ENCODE measurements at places on chromosomes 11 and 22. TPM values are rescaled to one million over a fixed set of nuclear protein-coding genes. Genes with fewer than 3 reads are reported as not detected.
A peak's percentile ranks its signal among the peaks of the same experiment; 100 is the strongest.

DNA sequence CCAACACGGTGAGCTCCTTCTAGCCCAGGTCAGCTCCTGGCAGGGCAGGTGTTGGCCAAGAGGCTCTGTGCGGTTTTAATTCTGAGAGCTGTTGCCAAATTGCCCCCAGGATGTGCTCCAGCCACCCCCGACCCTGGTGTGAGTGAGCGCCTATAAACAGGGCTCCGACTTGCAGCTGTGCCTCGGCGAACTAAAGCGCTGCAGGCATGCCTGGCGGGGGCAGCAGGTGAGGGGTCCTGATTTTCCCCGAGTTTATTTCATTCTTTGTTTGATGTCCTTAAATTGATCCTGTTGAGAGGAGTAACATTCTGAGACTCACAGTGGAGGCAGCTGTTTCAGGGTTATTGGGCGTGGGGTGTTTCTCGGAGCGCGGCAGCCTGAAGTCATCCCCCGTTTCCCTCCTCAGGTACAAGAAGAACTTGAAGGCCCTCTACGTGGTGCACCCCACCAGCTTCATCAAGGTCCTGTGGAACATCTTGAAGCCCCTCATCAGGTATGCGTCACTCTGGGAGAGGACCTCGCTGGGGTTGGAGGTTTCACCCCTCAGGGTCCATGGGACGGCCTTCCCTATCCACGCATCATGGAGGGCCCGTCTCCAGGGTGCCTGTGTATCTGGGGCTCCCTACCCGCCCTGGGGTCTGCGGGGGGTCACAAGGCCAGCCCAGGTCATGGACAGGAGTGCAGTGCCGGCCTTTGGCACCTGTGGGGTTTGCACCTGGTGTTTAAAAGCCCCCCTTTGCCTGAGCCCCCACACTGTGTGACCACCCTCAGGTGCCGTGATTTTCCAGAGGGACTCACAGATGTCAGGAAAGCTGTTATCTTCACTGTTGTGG lies 62.1 kb downstream of the ARHGAP8 start:
- no peak overlapping the region for H3K4me3 ChIP-seq
- H3K4me1 ChIP-seq, result no peaks in the 10 kb centered on the region
- H3K27ac ChIP-seq, result no peak overlapping the region

DNA sequence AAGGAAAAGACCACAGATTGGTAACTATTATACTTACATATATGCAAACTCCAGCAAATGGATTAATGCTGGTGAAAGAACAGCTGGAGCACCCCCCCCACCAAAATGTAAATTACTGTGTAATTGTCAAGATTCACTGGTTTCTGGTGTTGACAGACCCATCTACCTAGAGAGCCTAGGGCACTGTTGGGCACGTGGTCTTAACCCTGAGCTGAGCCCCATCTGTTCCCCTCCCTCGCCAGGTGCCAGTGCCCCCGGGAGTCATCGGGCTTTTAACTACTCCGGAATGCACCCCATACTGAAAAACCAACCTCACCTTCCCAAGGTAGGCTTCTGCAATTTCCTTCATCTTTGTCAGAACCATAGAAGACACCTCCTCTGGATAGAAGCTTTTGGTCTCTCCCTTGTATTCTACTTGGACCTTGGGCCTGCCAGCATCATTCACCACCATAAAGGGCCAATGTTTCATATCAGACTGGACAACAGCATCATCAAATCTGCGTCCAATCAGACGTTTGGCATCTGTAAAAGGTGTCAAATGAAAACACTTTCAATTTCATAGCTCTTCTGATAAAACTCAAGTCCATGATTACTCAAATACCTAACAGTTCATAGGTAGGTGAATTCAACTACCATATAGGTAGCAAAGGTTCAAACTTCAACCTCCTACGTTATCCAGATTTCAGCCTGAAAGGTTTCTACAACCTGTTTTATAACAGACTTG lies 1.5 kb downstream of the HSPA8 start:
- peaks cover 56% of the 10 kb centered on the region for H3K36me3 ChIP-seq
- H3K4me1 ChIP-seq, result peaks cover 22% of the 10 kb centered on the region
- peak overlapping the region; percentile 73 for H3K4me3 ChIP-seq

DNA sequence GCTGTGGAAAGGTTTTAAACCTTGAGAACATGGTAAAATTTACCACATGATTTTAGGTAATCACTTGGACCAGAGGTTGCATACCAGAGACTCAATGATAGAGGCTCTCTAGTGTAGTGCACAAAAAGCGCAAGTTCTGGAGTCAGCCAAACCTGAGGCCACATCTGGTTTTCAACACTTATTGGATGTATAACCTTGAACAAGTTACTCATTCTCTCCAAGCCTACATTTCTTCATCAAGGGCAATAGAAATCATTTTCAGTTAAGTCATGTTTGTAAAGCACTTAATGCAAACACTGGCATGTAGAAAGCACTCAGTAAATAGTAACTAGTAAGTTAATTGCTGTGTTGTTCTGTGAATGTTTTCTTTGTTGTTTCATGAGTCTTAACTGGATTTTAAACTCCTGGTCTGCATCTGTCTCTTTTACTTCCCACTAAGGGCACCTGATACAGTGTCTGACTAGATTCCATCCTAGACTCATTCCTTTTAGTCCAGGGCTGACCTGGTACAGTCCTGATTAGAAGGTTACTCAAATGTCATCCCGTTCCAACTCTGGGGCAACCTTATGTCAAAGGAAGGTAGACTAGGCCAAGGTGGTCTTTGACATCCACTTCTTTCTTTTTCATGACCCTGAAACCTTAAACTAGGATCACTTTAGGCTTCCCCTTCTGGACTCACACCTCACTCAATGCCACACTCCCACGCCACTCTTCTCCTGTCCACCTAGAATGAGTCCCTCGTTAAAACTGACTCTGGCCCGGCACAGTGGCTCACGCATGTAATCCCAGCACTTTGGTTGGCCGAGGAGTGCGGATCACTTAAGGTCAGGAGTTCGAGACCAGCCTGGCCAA lies 34.5 kb upstream of the EED start:
- no peaks in the 10 kb centered on the region for H3K36me3 ChIP-seq
- H3K27me3 ChIP-seq, result no peaks in the 10 kb centered on the region
- no peak for DNase-seq
- no peak overlapping the region for H3K27ac ChIP-seq
- no peaks in the 10 kb centered on the region for H3K4me1 ChIP-seq

GRCh38 chr11:77214557-77214956 lies 86.5 kb downstream of the MYO7A start:
- H3K4me3 ChIP-seq, result no peak overlapping the region
- H3K27me3 ChIP-seq, result no peaks in the 10 kb centered on the region
- no peaks in the 10 kb centered on the region for H3K4me1 ChIP-seq
- no peak overlapping the region for H3K27ac ChIP-seq

DNA sequence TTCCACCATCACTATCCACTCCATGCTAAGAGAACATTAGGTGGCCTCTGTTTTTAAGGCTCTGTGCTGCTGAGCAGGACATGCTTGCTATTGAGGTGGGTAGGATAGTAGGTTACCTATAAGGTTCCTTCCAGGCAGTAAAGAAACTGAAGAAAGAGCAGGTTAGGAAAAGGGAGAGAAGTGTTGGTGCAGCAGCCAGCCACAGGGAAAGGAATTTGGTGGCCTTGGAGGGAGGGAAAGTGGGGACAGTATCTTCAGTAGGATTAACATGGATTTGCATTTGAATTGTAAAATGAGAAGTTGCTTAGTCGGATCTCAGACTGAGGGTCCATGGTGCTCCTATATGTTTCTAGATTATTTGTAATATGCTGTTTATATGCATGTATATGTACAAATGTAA lies 49.2 kb upstream of the OLFML1 start:
- no peaks in the 10 kb centered on the region for H3K27me3 ChIP-seq
- DNase-seq, result no peak
- H3K27ac ChIP-seq, result no peak overlapping the region
- H3K4me1 ChIP-seq, result no peaks in the 10 kb centered on the region

DNA sequence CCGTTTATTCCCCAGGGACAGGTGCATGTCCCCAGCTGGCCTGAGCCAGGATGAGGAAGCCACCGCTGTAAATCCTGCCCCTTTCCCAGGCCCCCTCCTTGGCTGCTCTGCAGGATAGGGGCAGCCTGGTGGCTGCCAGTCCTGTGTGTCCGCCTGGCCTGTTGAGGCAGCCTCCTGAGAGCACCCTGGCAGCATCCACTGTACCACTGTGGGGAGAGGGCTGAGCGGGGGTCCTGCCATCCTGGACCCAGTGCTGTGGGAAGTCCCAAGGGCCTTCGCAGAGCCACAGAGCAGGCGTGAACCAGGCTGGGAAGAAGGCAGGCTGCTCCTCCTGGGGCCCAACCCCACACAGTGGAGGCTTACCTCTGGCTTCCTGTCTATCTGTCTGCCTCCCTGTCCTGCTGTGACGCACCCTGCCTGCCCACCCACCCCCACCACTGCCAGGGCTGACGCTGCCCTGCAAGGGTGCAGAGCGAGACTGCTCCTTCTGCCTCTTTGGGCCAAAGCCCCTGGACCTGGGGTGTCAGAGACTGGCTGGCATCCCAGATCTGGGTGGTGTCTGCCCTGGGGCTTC lies 8.4 kb downstream of the KCTD17 start:
- no peaks in the 10 kb centered on the region for H3K27me3 ChIP-seq
- DNase-seq, result no peak
- H3K4me3 ChIP-seq, result no peak overlapping the region
- peaks cover 42% of the 10 kb centered on the region for H3K4me1 ChIP-seq

The DDX25 gene
- 2.0 TPM for polyA plus RNA-seq

The KRTAP5-2 gene
- polyA plus RNA-seq, result 0.42 TPM

The RHOD gene
- 22.9 TPM for polyA plus RNA-seq

The PLEKHA7 gene
- polyA plus RNA-seq, result 59.0 TPM

Data from large intestine (tissue), 12 donors.